Keratinocyte (primary cell): ENCODE measurements at places on chromosomes 5 and 9.

GRCh38 chr5:140925806-140926442, at the start of gene PCDHAC1:
Gene PCDHAC1 (plus strand): TSS chr5:140926299. CDS start chr5:140926893, 594 bp downstream.
- no peak for DNase-seq

DNA sequence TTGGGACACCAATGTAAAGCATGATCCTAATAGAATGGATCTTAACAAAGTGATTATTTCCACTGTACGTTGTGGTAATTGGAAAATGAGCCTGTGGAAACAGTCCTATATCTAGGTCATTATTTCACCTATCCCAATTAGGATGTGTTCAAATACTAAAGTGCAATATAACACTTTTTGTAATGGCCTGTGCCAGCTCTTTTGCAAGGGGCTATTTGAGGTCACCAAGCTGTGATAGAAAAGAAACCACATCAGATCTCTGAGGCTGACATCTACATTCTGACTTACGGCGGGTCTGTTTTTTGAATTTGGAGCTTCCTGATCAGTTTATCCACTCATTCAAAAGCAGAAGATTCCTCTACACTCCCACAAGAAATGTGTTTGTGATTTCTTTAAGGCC, 150.0 kb downstream of the TLE1 start:
- DNase-seq = no peak

DNA sequence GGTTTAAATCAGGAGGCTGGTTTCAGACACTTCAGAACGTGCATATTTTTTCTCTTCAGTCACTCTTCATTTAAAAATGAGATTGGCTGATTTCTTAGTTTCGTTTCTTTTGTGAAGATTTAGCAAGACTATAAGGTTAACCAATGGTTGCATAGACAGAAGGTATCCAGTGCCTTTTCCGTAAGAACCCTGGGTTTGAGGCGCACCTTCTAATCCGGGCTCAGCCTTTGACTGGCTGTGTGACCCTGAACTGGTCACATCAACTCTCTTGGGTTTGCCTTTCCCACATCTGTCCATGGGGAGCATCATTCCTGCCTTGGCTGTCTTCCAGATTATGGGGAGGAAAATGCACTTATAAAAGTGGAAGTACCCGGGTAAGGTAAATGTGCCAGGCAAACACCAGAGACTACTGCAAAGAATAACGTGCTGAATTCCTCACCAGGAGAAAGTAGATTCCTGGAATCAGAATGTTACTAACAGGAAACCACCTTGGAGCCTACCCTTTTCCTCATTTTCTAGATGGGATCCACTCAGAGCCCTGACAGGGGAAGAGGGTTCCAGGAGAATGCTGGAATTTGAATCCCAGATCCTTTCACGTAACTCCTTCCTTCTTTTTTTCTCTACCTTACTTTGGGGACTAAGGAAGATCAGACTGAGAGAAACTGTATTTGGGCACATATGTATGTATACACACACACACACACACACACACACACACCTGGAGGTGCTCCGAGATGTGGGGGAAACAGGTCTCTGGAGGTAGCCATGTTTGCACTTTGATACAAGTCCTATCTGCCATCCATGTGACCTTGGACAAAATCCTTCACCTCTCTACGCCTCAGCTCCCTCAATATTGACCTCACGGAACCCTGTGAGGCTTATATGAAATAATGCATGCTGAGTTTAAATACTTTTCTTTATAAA, 6.8 kb downstream of the HAND1 start:
- no peak for DNase-seq

DNA sequence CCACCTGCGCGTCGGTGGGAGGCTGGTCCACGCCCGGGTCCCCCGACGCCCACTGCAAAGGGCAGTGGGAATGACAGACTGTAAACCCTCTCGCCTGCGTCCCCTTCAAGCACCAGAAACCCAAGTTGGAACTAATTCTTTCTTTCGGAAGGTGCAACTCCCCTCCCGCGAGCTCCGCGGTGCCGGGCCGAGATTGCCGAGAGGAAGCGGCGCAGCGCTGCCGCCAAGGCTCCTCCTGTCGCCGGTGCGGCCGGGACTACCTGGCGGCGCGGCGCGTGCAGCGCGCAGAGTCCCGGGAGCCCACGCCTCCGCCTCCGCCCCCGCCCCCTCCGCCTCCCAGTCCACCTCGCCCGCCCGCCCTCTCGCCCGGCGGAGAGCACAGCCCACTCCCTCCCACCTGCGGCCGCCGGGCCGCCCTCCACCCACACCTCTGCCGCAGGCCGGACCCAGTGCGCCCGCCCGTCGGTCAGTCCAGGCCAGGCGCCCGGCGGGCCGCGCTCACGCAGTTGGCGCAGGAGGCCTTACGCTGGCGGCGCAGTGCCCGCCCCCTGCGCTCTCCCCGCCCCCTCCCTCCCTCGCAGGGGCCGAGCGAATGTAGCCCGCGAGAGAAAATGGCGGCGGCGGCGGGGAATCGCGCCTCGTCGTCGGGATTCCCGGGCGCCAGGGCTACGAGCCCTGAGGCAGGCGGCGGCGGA, at the start of gene MAP3K1:
Gene MAP3K1, plus strand, starts transcription at position 587 of the 695 bp plus-strand sequence. Its CDS starts 25 bp downstream, at position 612.
- no peak for DNase-seq

DNA sequence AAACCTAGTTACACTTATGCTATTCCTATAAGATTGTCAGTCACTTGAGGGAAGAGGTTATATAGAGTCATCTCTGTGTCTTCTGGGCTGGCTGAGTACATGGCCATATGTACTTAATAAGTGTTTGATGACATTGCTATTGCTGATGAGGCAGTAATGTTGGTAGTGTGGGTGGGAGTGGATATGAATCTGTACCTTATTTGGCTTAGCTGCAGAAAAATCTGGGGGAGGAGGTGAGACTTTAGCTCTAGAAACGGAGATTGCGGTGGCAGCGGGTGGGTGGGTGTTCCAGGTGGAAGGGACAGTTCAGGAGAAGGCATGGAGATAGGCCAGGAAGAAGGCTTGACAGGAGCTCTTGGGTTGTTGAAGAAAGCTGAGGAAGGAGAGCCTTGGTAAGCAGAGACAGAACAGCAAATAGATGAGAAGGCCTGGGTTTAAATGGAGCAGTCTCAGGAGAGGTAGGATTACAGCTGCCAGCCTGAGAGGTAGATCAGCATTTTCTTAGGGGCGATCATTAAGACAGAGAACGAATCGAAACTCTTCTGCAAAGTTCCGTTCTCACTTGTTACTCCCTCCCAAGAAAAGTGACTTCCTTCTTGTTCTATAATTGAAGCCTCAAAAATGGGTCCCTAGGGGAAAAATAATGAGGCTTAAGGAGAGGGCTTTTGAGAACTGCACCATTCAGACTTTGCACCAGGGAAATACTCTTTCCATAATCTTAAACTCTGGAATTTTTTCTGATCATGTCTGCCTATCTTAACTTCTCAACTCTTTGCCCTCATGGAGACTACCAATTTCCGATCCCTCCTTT, 160.5 kb downstream of the UNC13B start:
- DNase-seq = no peak

GRCh38 chr5:179916523-179916922, 8.8 kb upstream of the TBC1D9B start:
- no peak for DNase-seq

DNA sequence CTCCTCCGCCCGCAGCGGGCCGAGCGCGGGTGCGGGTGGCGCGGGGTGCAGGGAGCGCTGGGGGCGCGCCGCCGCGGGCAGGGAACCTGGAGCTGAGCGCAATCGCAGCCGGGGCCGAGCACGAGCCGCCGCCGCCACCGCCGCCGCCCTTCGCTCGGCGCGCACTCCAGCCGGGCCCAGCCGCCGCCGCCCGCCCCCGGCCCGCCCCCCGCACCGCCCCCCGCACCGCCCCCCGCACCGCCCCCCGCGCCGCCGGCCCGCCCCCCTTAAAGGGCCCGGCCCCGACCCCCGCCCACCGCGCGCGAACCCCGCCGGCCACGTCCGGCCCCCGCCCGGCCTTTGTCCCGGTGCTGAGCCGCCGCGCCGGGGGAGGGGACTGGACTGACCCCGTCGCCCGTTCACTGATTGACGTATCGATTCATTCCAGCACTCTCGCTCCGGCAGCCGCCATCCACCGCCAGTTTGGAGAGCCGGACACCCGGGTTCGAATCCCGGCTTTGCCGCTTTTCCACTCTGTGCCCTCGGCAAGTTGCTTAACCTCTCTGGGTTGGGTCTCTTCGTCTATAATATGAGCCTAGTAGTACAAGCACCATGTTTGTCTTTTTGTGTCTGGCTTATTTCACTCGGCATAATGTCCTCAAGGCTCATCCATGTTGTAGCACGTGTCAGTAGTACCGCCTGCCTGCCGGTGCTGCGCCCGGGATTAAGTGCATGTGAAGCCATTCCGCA, at the start of gene SH3PXD2B:
Gene SH3PXD2B, minus strand, starts transcription at position 168 of the 729 bp plus-strand sequence. CDS start 173 bp downstream, outside the sequence.
- DNase-seq = no peak

GRCh38 chr5:138369706-138370105, 17.2 kb downstream of the KDM3B start:
- DNase-seq = no peak

DNA sequence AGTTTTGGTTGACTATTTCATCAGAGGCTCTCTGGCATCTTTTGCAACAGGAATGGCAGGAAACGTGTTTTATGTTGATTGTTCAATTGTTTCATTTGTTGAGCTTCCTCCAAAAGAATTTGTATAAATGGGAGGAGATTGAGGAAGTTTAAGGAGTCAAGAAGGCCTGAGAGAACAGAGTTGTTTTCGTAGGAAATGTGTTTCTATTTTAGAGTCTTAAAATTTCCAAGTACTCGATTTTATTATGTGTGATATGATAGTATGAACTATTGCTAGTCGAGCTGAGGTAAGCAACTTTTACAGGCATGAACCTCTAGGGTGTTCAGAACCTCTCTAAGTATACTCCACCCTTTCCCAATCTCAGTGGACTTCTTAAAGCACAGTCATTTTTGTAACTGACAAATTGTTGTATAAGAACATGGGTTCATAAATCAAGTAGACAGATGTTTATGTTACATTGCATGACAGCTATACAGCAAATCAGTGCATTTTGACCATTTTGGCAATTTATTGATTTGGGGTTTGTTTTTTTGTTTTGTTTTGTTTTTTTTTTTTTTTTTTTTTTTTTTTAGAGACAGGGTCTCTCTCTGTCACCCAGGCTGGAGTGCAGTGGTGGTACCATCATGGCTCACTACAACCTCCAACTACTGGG, 47.4 kb downstream of the POLK start:
- no peak for DNase-seq

DNA sequence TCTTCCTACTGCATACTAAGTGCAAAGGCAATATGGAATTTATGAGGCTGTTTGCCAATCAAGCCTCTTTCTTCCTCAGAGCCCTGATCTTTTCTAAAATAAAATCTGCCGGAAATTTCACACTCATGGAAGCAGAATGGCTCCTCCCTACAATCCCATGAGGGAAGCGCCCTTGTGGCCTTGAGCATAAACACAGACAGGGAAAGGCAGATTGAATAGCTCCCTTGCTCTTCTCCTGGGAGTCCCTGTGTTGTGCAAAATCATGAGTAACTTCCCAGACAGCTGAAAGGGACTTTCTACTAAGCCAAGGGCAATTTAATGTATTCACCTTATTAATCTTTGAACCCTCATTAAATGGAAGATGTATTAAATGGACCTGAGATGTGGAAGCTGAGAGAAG, 226.1 kb upstream of the PIK3R1 start:
- DNase-seq = no peak

DNA sequence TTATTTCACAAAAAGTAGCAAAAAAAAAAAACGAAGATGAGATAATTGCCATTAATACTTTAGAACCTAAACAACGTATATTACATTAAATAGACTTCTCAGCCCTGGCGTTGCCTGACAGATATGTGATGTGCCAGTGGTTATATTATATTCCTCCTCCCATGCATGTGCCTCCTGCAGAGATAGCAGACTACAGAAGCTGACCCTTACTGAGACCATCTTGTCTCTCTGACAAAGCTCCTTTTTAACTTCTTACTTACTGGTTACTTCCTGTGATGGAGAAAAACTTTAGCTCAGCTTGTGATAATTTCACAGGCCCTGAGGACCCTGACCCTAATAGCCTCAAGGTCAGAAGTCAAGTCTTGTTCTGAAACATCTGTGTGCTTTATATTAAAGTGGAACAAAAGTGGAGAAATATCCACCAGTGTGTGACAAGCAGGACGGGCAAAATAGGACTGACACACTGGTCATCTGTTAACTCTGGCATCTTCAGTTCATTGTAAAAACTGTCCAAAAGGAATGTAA, 80.6 kb upstream of the POU5F2 start:
- DNase-seq = no peak

DNA sequence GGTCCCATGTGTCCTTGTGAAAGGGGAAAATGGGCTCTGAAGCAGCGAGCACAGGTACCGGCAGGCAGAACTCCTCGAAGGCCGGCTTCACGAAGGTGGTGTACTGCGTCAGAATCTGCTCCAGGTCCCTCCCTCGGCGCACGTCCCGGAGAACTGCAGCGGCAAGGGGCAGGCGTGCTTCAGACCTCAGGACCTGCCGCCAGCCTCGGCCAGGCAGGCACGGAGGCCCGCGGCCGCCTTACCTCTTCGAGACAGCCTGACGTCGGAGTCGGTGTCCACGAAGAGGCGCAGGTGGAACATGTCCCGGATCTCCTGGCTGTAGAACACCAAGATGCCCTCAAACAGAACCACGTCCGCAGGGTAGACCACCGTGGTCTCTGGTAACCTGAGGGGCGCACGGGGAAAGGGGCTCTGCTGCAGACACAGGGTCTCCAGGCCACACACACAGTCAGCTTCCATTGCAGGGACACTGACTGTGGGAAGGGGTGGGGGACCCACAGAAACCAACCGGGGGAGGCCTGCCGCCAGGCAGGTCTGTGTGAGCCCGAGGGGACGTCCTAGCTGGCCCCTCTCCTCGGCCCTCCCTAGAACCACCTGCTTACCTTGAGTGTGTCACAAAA, 2.1 kb downstream of the UCK1 start:
- DNase-seq = no peak

- no peak for DNase-seq
These were observed 26.0 kb downstream of the JMY start for GRCh38 chr5:79261897-79262296.
